GM18507 (cell line): ENCODE measurements at places on chromosomes 12 and 14.
A peak's percentile ranks its signal among the peaks of the same experiment; 100 is the strongest.

DNA sequence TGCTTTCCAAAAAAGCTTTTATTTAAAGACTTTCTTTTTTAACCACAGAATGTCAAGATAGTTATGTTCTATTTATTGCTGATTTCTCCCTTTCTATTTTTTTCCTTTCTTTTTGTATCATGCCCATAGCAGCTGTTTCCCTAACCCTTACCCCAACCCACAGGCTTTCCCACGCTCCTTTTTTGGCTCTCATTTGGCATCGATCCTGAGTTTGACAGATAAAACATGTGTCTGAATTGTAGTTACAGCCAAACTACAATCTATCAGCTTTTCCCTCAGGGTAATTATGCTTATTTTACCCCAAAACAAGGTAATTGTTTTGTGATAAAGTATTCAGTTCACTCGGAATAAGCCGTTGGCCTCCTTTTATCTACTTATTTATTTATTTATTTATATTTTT lies 46.7 kb downstream of the PDE3A start:
- no peak for DNase-seq

DNA sequence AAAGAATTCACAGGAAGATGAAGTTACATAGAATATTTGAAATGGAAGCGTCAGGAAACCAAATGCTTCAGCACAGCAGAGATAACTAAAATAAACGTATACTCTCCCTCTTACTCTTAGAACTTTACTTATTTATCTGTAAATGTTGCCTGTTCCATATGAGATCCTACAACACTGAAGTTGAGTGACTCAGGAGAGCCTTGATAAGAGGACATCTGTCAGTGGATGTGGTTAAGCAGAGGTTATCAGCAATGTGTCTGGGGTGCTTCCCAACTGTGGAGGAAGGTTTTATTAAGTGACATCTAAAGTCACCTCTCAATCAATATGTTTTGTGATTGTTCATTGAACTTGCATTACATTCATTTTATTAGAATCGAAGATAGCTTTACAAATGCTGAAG lies 81.9 kb downstream of the NEDD1 start:
- no peak for DNase-seq

GRCh38 chr12:114998750-114999128 lies 314.8 kb upstream of the TBX3 start:
- DNase-seq = no peak

DNA sequence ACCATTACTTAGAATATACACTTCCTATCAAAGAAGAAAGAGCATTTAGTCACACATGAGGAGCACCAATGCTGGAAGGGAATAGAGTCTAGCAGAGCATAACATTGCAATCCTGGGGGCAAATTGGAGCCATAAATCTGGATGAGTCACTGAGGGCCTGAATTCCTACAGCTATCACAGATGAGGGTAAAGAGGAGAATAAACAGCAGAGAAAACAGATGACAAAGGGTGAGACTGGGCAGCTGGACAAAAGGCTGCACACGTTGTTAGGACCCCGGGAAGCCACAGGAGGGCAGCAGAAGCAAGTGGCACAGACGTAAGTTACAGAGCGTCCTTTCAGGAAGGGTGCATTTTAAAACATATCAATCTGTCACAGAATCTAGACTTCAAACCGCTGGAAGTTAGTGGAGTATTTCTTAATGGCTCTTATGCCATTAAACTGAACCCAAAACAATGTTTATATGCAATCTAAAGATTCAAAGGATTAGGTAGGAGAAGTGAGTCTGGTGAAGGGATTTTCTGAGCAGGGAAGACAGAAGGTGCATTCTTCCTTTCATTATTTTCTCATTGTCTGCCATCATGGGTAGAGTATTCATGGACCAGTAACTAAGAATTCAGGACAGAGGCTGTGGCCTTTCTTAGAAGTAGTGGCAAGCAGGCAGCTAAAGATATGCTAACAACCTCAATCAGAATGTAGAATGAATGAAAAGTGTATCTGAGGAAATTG lies 159.8 kb upstream of the DAAM1 start:
- peak; percentile 32 for DNase-seq

GRCh38 chr14:72845196-72845595 lies 48.7 kb downstream of the DPF3 start:
- DNase-seq = no peak

- DNase-seq = no peak
Observed at GRCh38 chr12:118332511-118332910, 40.2 kb downstream of the TAOK3 start.

DNA sequence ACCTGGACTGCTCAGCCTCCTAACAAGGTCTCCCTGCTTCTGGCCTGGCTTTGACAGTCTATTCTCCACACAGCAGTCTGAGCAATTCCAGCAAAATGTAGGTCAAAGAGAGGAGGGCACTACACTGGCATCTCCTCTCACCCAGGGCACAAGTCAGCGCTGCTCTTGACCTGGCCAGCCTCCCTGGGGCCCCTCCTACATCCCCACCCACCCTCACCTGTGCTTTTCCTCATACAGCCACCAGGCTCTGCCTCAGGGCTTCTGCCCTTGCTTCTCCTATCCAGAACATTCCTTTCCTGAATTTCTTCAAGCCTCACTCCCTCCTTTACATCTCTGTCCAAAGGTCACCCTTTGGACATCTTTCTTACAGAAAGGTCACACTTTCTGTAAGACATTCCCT lies 33.7 kb downstream of the GALNT4 start:
- no peak for DNase-seq

DNA sequence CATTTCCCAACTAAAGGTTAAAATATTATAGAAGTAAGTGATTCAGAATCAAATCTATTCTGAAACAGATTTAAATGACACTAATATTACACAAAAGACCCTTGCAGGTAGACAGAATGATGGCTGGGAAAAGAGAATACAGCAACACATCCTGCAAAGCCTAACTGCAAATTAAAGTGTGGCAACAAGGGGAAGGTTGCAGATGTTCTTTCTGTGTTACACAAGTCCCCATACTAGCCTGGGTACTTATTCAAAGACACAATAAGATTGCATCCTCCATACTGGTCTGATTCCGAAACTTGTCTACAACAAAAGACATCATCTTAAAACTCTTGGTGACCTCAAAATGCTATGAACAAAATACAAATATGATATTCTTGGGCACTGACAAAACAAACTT lies 50.5 kb downstream of the R3HDM2 start:
- no peak for DNase-seq

- no peak for DNase-seq
Observed at GRCh38 chr12:97466000-97466399, 3.4 kb downstream of the RMST start.

DNA sequence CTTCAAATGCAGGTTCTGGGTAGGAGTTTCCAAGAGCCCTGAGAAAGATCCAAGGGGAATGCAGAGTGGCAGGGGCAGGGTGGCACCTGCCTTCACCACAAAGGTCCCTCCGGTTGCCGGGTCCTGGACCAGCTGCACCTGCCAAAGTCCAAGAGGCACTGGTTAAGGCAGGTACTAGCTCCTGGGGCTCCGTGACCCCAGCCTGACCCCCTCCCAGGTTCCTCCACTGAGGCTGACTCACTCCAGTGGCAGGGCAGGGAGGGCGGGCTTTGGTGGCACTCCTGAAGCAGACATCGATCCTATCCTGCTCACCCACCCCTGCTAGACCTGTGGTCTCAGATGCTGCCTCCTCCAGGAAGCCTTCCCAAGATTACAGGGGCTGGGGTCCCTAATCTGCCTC lies 11.4 kb downstream of the RPS6KL1 start:
- no peak for DNase-seq

- DNase-seq = no peak
Observed at GRCh38 chr12:27534060-27534764, 10.2 kb downstream of the PPFIBP1 start.

DNA sequence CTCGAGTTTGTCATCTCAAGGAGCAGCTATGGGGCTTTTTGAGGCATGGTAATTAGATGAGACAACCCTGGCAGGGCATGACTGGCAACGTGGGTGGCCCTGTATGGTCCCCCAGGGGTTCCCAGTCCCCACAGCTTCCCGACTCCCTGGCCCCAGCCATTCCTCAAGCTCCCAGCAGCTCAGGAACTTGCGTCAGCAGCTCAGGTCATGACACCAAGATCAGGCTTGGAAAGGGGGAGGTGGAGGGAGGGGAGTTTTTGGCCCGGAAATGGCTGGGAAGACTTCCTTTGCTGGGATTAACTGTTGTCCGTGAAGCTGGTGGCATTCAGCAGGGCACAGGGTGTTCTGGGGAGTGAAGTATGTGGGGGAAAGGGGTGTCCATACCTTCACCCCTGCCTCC lies 10.4 kb upstream of the NRIP2 start:
- no peak for DNase-seq

- no peak for DNase-seq
Observed at GRCh38 chr12:45354399-45354798, 138.5 kb downstream of the ANO6 start.

DNA sequence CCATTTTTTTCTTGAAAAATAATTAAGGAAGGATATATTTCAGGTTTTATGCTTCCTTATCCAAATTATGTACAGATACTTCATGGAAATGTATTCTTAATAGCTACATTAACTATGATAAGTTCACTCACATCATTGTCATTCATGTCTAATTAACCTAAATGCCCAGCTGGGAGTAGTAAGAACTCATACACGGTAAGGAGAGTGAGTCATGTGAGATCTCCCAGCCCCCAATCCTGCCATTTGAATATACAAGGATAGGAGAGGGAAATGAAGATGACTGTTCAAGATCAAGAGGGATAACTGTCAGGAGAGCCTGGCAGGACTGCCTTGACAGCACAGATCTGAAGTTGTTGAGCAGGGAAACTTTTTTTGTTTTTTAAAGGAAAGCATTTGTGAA lies 343.4 kb upstream of the USP15 start:
- no peak for DNase-seq

DNA sequence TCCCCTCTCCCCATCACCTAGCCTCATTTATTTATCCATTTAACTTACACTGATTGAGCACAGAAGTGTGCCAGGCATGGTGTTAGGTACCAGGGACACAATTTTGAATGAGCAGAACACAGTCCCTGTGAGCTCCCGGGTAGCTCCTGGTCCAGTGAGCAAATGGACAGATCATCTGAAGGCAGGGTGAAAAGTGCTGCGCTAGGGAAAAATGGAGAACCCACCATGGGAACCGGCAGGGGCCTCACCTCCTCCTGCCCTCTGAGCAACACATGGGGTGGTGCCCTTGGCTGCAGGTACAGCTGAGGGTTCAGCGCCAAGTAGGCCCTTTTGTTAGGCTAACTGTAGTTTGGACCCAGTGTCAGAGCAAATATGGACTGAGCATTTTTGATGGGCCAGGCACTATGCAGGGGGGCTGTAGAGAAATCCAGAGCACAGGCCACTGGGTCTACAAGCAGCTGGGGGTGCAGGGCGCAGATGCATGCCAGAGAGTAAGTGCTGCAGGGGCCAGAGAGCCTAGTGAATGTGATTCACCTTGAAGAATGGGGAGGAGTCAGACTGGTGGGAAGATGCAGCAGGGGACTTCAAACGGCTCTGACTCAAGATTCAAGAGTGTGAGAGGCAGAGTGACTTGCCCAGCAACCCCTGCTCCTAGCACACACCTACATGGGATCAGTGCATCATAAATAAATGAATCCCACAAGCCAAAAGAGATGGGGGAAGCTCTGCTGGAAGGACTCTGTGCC lies 28.2 kb downstream of the LTBP2 start:
- no peak for DNase-seq

GRCh38 chr12:72024613-72025012 lies 86.0 kb downstream of the TPH2 start:
- DNase-seq = no peak

- peak; percentile 38 for DNase-seq
Observed at GRCh38 chr12:50166799-50167048, 445 bp downstream of the CERS5 start.
